ENCODE measurements at places on chromosomes 2 and 18.
A peak's percentile ranks its signal among the peaks of the same experiment; 100 is the strongest.

DNA sequence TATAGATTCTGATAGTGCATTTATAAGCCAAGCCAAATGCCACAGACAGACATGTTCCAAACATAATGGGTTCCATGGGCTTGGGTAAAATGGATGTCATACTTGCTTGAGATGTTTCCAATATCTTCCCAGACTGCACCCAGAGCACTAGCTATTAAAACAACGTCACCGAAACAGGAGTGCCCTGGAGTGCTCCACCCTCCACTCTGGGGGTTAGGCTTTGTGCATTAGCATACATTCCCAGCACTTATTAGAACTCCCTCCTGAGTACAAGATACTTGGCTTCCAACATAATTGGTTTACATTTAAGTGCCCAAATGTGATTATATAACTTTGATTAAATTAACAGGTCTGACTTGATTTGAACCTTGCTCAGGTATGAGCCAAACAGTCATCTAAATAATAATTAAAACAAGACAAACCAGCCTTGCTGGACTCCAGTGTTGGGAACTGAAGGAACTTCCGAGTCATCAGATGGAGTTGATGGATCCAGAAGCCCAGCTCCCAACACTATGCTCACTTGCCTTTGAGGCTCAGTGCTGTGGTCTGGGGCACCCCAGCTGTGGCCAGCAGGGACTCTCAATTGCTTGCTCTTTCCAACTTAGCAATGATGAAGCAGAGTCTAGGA, 60.5 kb upstream of the LGALSL start:
- no peak for DNase-seq

- peak; percentile 59 for DNase-seq
These were observed 133.5 kb downstream of the TFCP2L1 start for GRCh38 chr2:121151311-121152109.

DNA sequence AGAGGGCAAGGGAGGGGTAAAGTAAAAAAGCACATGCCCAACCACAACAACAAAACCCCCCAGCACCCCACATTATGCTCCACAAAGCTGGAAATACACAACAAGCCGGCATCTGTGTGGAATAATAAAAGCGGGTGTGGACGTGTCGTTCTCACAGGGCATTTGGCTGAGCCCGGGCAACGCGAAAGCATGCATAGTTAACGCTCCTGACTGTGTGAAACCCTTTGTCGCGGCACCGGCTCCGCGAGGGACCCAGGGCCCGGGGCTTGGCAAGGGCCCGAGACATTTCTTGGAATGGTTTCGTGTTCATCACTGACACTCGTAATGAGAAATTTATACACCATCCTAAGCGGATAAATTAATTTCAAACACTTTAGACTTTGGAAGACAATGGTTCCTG, 165.6 kb downstream of the INHBB start:
- no peak for DNase-seq

- DNase-seq, result no peak
These were observed 122.7 kb downstream of the TWIST2 start for GRCh38 chr2:238970553-238971081.

- no peak for DNase-seq
These were observed 6.4 kb upstream of the TRIB2 start for GRCh38 chr2:12710301-12710700.

- no peak for DNase-seq
These were observed 156.5 kb downstream of the COL6A3 start for GRCh38 chr2:237257471-237257951.

DNA sequence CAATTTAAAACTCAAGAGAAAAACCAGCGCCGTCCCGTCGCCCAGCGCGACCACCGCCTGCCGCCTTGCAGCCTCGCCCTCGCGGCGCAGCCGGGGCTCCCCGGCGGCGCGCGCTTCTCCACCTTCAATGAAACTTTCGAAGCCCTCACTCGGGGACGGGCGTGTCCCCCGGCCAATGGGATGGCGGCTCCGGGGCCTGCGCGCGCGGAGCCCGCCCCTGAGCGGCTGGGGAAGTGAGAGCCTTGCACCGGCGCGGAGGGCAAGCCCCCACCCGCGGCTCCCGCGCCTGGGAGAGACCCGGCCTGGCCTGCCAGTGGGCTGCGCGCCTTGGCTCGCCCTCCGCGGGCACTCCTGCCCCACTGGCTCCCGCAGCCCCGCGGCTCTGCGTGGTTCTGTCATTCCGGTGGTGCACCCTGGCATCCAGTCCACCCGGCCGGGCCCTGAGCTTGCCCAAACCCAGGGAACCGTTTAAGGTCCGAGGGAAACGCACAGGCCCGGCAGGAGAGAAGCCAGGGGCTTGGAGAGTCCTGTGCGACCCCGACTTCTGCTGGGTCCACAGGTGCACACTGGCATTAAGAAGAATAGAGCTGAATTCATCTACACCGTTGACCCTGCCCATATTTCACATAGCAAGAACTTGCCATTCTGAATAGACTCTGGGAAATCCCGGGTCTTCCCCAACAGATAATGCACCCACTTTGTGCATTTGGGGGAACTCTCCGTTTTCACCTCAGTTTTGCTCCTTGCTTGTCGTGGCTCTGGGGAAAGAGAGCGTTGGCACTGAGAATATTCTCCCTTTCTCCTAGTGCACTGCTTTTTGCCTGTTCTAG, at the start of gene PIEZO2:
TSS of gene PIEZO2 (minus strand) at position 129 of the 830 bp plus-strand sequence. CDS start 981 bp downstream, outside the sequence.
- DNase-seq, result no peak

DNA sequence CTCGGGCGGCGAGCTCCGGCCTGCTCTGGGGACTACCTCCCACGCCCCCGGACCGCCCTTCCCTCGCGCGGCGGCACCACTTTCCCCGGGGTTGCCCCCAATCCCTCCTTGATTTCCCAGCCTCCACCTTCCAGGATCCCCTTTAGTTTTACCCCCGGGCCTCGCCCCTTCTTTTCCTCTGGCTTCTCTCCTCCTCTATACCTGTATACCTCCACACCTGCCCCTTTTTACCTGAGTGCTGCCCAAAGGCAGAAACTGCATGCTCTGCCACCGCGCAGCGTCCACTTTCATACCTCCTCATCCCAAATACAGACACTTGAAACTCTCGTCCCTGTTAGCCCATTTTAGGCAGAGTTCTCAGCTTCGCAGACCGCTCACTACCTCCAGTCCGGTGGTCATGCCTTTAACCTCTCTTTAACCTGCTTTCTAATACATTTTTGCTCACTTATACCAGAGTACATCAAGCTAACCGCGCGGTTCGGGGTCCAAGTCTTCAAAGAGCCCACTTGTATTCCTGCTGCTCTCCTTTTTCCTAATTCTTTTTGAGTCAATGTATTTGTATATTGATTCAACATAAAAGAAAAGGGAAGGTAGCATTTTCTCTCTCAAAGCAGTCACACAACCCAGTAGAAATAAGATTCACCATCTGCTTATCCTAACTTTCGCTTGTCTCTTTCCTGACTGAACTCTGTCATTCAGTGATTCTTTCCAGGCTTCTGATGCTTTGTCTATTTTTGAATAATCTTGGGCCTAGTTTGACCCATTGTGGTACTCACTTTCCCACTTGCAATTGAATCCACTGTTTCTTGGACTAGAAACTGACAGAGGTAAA, 901 bp downstream of the SPOPL start:
- DNase-seq, result no peak

- no peak for DNase-seq
These were observed 383.6 kb downstream of the DSEL start for GRCh38 chr18:67132919-67133318.

- DNase-seq, result no peak
These were observed 37.1 kb downstream of the CD28 start for GRCh38 chr2:203743441-203743981.

DNA sequence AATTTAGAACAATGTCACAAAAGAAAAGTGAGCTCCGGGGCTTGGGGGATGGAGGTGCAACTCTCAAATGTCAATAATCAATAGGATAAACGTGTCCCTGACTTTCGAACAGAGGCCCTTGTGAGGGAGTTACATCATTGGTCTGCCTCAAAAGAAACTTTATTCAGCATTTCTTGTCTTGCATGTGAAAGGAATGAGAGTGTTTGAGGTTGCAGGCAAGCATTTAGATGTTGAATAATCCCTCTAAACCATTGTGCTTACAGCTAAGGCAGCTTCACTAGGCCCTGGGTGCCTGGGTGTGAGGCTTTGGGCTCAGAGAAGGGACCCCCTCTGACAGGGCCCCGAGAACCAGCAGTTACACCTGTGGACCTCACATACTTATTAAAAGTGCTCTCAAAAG, 28.6 kb upstream of the FHL2 start:
- no peak for DNase-seq

DNA sequence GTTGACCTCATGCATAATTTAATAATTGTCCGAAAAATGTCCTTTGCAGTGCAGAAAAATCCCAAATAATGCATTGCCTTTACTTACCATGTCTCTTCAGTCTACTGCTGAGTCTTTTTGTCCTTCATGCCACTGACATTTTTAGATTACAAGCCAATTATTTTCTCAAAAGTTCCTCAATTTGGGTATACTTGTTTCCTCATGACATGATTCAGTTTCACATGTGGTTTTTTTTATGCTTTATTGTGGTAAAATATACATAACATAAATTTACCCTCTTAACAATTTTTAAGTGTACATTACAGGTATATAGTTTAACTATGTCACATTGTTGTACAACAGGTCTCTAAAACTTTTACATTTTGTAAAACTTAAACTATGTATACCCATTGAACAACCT, 81.0 kb downstream of the EPC2 start:
- DNase-seq, result no peak

- no peak for DNase-seq
These were observed 68.6 kb upstream of the PXDN start for GRCh38 chr2:1812926-1813325.

DNA sequence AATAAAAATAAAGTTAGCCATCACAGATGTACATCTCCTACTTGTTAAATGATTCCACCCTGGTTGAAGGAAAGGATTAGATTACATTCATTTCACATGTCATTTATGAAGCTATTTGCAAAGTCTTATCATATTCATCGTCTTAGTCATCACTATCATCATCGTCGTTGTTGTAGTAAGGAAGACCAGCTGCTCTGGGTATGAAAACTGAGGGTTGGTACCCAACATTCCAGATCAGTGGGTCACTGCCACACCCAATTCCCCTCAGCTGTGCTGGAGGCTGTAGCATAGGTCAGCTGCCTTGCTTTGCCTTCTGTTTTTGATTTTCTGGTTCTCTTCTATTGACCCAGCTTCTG, 20.9 kb upstream of the CCBE1 start:
- DNase-seq, result peak; percentile 34

- DNase-seq, result no peak
These were observed 327.0 kb upstream of the HS6ST1 start for GRCh38 chr2:128645631-128646030.

DNA sequence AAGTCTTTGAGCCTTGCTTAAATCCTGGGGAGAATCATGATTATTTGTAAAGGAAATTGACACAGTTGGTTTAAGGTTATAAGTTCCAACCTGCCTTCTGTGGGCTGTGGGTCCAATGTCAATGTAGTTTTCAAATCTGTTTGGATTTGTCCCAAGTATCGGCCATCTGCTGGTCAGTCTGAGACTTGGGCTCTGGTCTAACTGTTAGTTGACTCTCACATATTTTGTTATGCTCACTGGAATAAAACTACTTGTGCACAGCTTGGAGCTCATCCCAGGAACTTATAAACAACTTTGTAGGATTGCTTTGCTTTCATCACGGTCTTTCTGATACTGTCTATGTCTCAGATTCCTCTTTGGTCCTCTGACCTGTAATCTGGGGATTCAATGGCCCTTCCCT, 1026.2 kb upstream of the ZEB2 start:
- no peak for DNase-seq

DNA sequence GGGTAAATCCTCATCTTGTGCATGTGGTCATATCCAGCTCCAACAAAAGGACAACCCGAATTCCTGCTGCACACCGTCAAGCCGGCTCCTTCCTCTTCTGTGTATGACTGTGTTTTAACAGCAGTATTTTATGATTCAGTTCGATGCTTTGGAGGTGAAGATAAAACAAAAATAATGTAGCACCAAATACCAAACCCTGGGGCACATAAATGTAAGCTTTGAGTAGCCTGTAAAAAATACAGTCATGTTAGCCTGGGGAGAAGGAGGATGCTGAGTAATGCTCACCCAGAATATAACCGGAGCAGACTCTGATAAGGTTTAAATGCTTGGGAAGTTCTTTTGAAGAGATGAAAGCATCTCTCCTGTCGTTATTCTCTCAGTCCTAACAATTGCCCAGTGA, 225.0 kb downstream of the SUCLG1 start:
- no peak for DNase-seq

DNA sequence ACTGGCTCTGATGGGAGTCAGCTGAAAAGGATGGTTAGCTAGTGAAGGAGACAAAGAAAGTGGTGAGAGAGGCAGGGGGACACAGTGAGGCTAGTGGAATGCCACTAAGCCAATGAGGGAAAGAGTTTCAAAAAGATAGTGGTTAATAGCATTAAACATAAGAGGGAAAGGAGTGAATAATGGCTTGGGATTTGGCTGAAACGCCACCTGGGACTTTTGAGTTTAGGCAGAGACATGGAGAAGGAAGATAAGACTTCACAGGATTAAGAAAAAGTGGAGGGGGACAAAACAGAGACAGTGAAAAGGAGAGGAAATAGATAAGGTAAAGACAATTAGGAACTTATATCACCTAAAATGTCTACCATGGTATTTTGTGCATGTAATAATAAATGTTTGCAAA, 6.9 kb downstream of the CD28 start:
- no peak for DNase-seq

GRCh38 chr18:44909191-44909719, 228.6 kb downstream of the SETBP1 start:
- no peak for DNase-seq

DNA sequence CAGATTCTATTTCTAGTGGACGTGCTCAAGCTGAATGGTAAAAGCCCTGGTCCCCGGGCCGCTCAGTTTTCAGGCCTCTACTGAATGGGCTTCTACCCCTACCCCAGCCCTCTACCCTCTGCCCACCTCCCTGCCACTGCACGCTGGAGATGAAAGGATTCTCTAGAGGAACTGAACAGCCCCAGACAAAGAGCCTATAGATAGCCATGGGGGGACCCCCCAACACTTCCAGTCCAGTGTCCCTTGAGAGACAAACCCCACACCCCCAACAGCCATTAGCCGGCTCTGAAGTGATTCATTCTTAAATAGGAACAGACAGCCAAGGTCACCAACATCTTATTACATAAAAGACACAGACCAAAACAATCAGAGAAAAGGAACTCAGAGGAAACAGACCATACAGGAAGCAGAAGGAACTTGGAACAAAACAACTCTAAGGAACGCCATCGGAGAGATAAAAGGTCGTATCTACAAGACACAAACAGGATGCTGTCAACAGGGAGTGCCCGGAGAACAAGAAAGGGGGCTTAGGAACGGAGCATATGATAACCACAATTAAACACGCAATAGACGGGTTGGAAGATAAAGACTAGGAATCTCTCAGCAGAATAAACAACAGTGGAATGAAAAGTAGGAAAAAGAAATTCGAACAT, 23.5 kb downstream of the TMEM37 start:
- no peak for DNase-seq

DNA sequence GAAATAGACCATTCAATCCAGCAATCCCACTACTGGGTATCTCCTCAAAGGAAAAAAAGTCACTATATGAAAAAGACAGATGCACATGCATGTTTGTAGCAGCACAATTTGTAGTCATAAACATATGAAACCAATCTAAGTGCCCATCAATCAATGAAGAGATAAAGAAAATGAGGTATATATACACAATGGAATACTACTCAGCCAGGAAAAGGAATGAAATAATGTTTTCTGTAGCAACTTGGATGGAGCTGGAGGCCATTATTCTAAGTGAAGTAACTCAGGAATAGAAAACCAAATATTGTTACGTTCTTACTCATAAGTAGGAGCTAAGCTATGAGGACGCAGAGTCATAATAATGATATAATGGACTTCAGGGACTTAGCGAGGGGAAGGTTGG, 45.2 kb upstream of the LRRC30 start:
- no peak for DNase-seq
